Colonic mucosa (tissue), 4 donors: ENCODE measurements at places on chromosomes 7 and 10. TPM values are rescaled to one million over a fixed set of nuclear protein-coding genes. Genes with fewer than 3 reads are reported as not detected.

DNA sequence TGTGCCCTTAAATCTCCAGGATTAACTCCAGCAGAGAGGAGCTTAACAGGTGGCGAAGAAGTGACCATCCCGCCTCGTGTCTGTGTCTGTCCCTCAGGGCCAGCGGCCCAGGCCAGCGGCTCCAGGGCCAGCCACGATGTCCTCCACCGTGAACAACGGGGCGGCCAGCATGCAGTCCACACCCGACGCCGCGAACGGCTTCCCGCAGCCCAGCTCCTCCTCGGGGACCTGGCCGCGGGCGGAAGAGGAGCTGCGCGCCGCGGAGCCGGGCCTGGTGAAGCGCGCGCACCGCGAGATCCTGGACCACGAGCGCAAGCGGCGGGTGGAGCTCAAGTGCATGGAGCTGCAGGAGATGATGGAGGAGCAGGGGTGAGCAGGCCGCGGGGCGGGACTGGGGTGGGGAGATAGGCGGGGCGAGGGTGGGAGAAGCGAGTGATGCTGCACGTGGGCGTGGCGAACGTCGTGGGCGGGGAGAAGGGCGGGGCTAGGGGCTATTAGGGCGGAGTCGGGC lies 33.3 kb downstream of the SRRM3 start:
- peak; percentile 93 for DNase-seq

DNA sequence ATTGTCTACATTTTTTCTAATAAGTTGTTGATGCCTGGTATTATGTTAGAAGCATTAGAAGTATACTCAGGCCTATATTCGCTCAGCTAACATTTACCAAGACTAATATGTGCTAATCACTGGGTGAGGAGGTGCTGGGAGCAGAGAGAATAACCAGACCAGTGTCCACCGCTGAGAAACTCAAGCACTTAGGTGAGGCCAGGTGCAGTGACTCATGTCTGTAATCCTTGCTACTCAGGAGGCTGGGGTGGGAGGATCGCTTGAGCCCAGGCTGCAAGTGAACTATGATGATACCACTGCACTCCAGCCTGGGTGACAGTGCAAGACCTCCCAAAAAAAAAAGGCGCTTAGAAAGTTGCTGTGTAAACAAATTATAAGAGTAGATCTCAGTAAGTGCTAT lies 182.2 kb upstream of the AOAH start:
- no peak for DNase-seq

- DNase-seq, result no peak
Observed at GRCh38 chr10:8055420-8056349, 1.2 kb downstream of the GATA3 start.

GRCh38 chr10:110865186-110865808 lies 6.4 kb upstream of the PDCD4 start:
- DNase-seq, result peak; percentile 76

DNA sequence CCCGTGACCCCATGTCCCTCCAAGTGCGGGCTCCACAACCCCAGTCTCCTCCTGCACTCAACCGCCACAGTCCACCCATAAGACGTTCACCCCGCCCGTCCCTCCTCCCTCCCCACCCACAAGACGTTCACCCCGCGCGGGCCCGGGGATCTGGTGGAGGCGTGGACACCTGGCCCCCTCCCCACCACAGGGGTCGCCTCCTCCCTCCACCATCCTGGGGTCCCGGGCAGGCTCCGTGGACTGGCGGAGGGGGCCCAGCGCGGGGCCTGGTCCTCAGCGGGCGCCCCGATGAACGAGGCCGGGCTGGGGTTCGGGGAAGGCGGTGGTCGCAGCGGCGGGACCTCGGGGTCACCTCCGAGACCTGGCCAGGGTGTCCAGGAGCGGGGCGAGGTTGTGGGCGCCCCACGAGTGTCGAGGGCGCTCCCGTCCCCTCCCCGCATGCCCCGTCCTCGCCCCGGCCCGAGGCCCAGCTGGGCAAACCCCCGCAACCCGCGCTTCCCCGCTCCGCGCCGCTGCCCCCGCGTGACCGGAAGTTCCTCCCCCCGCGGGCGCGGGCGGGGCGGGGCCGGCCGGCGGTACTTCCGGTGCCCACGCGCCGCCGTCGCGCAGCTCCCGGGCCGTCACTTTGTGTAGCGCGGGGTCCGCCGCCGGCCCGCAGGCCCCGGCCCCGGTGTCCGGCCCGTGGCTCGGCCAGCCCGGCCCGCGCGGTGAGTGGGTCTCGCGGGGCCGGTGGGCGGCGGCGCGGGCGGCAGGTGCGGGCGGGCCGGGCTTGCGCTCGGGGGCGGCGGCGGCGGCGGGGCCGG lies at the start of gene ZNF316:
ZNF316 (plus strand) TSS at position 578 of the 803 bp plus-strand sequence. CDS start 5,092 bp downstream, outside the sequence.
- DNase-seq, result peak; percentile 59

GRCh38 chr10:72122221-72122620 lies 33.9 kb upstream of the SPOCK2 start:
- no peak for DNase-seq

DNA sequence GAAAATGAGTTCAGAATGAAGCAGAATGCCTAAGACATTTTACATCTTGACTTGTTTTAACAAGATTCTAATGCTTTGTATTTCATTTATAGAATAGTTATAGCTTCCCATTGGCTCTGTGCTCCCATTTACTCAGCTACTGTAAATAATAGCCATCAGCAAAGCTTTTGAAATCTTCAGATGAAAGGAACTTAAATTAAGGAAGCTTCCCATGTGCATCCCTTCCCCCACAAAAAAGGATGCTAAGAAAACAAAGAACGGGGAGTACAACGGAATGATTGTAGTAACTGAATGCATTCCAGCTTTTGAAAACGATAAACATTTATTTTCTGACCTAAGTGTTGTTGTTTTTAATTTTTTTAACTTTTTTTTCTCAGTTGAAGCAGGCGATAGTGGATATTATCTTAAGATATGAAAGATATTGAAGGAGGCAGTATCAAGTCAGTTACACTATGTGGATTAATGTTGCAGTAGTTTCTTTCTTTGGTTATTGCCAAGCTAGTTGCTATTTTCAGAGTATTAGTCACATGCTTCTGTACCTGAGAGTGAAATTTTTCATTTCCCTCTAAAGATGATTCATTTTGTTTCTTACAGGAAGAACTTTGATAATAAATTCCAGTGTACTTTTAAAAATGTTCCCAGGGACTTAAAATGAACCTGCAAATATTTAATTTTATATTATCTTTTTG lies 129.2 kb downstream of the KCND2 start:
- DNase-seq, result no peak

- DNase-seq, result no peak
Observed at GRCh38 chr10:91860885-91861284, 48.4 kb downstream of the FGFBP3 start.

Gene HELLS
- 17.9 TPM for total RNA-seq

DNA sequence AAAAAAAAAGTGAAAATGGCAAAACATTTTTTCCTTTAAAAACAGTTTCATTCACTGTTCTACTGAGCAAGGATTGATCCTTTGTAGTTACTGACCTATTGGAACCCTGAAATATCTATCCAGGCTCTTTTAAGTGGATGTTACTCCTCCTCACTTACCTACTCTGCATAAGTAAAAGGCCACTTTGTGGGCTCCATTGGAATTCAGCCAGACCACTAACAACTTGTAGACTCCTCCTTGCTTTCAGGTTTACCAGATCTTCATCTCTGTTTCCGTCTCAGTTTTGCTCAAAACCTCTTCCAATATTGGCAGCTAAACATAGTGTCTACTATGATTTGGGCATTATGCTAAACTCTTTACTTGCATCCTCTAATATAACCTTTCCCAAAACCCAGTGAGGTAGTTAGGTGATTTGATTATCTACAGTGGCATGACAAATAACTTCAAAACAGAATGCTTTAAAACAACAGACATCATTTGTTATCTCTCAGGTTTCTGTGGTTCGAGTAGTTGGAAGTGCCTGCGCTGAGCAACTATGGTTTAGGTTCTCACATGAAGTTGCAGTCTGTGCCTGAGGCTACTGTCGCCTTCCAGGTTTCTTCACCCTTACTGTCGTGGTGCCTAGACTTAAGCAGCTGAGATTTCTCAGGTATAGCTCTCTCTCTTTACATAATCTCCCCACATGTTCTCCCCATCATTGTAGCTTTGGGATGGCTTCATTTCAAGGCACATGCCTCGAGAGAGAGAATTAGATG lies 698.2 kb downstream of the REEP3 start:
- DNase-seq, result no peak

DNA sequence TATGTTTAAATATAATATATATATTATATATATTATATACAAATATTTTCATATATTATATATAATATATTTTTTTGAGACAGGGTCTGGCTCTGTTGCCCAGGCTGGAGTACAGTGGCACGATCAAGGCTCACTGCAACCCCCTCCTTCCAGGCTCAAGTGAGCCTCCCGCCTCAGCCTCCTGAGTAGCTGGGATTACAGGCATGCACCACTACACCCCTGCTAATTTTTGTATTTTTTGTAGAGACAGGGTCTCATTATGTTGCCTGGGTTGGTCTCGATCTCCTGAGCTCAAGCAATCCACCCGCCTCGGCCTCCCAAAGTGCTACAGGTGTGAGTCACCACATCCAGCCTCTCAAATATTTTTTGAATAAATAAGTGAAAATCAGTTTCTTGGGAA lies 215.5 kb downstream of the GATA3 start:
- no peak for DNase-seq

DNA sequence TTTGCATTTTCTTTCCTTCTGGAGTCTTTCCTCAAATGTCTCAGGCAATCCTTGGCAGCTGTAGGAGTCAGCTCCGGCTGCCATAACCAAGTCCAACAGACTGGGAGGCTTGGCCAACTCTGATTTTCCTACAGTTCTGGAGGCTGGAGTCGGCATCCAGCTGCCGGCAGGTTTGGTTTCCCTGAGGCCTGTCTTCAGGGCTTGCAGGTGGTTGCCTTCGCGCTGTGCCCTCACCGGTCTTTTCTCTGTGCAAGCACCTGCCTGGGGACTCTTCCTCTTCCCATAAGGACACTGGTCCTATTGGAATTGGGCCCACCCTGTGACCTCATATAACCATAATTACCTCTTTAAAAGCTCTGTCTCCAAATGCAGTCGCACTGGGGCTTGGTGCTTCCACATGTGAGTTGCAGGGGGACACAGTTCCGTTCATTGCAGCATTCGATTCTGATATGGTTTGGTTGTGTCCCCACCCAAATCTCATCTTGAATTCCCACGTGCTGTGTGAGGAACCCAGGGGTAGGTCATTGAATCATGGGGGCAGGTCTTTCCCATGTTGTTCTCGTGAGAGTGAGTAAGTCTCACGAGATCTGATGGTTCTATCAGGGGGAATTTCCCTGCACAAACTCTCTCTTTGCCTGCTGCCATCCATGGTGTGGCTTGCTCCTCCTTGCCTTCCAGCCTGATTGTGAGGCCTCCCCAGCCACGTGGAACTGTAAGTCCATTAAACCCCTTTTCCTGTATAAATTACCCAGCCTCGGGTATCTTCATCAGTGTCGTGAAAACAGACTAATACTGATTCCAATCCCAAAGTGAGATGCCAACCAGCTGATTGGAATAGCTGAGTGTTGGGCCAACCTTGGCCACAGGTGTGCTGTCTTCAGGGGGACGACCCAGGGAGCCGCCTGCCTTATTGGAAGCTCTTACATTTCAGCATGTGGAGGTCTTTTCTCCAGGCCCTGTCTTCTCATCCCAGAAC lies 7.9 kb downstream of the GALNTL5 start:
- DNase-seq, result no peak

DNA sequence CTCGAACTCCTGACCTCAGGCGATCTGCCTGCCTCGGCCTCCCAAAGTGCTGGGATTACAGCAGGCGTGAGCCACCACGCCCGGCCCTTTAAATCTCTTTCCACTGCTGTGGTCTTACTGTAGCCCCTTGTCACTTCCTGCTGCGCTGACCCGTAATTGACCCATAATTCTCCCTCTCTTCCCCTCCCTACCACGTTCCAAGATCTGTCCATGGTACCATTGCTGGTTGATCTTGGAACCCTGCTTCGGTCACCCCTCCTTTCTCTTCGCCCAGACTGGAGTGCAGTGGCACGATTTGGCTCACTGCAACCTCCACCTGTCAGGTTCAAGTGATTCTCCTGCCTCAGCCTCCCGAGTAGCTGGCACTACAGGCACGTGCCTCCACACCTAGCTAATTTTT lies 6.5 kb downstream of the POR start:
- no peak for DNase-seq

Gene MMP21
- not detected for total RNA-seq

Gene GRID1
- total RNA-seq, result 0.30 TPM

DNA sequence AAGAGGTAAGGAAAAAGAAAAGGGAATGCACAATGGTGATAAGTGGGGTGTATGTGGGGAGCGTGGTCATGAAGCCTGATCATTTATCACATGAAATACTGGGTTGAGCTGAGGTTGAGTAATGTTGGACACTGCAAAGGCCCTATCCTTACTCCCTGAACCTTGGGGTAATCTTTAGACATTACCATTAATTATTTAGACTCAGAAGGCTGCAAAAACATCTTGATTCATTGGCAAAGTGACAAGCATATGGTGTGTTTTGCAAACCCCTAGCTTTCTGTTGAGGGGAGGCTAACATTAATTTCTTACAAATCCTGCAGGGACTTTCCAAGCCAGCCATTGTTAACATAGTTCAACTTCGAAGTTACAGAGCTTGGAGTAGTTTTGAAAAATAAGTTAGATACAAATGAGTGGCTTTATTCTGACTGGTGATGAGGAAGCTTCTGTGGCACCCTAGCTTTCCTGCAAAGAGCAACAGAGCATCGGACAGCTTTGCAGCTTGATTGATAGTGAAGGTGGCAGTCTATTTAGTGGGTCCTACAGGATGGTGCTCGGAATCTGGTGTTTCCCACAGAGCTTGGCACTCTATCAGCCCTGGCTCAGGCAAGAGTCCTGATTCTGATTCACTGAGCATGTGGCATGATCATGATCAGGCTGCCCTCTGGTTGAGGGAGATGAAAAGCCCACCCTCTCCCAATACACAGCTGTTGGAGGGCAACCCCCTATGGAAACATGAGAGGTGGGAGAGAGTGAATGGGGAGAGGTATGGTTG lies 153.7 kb upstream of the NPVF start:
- DNase-seq, result no peak

DNA sequence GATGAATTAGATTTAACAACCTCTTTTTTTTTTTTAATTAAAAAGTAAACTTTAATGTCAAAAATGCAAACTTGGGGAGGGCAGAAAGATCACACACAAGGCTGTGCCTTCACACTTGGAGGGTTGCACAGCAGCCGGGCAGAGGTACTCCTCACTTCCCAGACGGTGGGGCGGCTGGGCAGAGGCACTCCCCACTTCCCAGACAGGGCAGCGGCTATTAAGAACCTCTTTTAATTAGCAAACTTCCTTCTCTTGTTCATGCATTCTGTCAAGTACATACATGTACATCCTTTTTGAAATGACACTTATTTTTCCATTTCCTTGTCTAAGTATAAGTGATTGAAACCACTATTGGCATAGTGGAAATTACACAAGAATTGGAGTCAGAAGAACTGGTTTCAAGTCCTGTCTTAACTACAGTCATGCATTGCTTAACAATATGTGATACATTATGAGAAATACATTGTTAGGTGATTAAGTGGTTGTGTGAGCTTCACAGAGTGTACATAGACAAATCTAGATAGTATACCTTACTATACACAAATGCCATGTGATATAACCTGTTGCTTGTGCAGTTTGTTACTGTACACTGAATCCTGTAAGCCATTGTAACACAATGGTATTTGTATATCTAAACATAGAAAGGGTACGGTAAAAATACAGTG lies 26.5 kb downstream of the BTRC start:
- no peak for DNase-seq
